ENCODE measurements at places on chromosomes 6 and 20. TPM values are rescaled to one million over a fixed set of nuclear protein-coding genes. Genes with fewer than 3 reads are reported as not detected.

The EPHA7 gene
- not detected for polyA plus RNA-seq

The PHACTR1 gene
- 180 TPM for polyA plus RNA-seq

The BPI gene
- polyA plus RNA-seq, result 0.13 TPM

The CGA gene
- polyA plus RNA-seq, result not detected

The SH3BGRL2 gene
- 0.23 TPM for polyA plus RNA-seq

The C6orf132 gene
- polyA plus RNA-seq, result not detected

The SASH1 gene
- 0.01 TPM for polyA plus RNA-seq

The ALDH8A1 gene
- polyA plus RNA-seq, result 1.1 TPM

The GTSF1L gene
- polyA plus RNA-seq, result 1.5 TPM

The THBD gene
- 0.78 TPM for polyA plus RNA-seq

The CARMIL1 gene
- polyA plus RNA-seq, result 11.0 TPM

The GABRR2 gene
- 7.8 TPM for polyA plus RNA-seq

The SGK2 gene
- 1.4 TPM for polyA plus RNA-seq

The FABP7 gene
- polyA plus RNA-seq, result not detected

The RUNX2 gene
- 1.3 TPM for polyA plus RNA-seq

The PSORS1C2 gene
- polyA plus RNA-seq, result not detected

The EPB41L1 gene
- polyA plus RNA-seq, result 0.12 TPM
